ENCODE measurements at places on chromosomes 13 and 19. TPM values are rescaled to one million over a fixed set of nuclear protein-coding genes. Genes with fewer than 3 reads are reported as not detected.

DNA sequence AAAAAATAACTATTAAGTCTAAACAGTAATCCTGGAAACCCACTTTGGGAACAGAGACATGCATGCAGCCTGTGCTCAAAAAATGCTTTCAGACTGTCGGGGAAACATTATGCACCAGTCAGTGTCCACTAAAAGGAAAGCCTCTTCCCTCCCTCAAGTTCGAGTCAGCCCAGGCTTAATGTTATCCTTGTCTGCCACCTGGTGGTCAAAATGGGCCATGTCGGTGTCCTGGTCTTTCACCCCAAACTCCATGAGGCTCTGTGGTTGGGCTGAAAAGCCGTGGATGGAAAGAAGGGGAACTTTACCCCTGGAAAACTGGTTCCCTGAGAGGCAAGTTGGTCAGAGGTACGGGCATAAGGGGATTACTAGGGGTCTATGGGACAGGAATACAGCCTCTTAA, 88.4 kb upstream of the ZNF492 start:
- no peak for DNase-seq

DNA sequence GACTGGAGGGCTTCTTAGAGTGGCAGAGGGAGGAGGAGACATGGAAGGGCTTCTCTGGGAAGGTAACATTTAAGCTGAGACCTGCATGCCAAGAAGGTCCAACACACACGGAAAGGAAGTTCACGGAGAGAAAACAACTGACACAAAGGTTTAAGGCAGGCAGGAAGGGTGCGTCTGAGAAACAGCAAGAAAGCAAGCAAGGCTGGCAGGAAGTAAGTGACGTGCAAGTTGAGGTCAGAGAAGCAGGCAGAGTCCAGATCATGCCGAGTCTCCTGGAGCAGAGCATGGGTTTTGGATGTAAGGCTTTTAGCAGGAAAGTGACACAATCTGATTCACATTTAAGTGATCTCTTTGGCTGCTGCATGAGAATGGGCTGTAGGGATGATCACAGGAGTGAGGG, 60.5 kb downstream of the ATP7B start:
- DNase-seq: no peak

DNA sequence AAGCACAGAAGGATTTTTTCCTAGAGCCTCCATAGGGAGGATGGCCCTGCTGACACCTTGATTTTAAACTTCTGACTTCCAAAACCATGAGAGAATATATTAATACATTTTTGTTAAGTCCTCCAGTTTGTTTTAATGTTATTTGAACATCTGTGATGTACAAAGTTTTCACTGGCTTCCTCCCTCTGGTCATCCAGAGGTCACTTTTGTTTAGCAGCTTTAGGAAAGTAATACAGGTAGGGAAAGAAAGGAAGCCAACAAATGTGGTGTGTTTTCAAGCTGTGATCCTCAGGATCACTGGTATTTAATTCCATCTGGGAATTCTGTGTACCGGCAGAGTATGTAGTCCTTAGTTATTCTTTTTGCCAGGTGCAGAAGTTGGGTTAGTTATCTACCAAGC, 488.8 kb upstream of the ATXN8OS start:
- no peak for DNase-seq

- DNase-seq: no peak
Observed at GRCh38 chr19:11507370-11508078, 1.9 kb upstream of the ZNF653 start.

DNA sequence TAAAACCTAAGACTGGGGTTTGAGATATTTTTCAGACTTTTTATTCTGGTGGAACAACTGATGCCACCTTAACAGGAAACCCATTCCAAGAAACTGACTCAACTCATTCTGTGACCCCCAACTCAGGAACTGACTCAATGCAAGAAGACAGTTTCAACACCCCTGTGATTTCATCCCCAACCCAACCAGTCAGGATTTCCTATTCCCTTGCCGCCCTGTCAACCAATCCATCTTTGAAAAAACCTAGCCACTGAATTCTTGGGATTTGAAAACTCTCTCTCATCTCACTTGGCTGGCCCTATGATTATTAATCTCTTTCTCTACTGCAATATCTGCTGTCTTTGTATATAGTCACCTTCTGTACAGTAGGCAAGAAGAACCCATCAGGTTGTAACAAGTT, 1211.9 kb upstream of the ATXN8OS start:
- DNase-seq: no peak

GRCh38 chr13:106357198-106357597, 178.3 kb downstream of the EFNB2 start:
- no peak for DNase-seq

DNA sequence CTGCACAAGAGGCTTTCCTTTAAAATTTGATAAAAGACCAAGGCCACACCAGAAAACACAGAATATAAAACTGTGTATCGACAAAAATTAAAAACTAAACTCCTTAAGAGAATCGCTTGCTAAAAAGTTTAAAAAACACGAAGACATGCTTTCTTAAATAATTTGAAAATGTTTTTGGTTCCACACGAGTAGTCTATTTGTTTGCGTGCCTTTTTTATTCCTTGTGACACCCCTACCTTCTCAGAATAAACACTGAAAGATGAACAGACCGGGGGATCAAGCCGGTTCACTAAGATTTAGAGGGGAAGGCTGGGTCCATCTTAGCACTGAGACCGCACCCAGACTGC, 256.4 kb upstream of the STARD13 start:
- DNase-seq: no peak

Gene PRRG2
- 9.5 TPM for polyA plus RNA-seq

Gene ZSCAN18
- polyA plus RNA-seq: 11.0 TPM

Gene SULT2A1
- not detected for polyA plus RNA-seq

Gene OSCAR
- 0.27 TPM for polyA plus RNA-seq

Gene COL4A1
- polyA plus RNA-seq: 36.1 TPM

Gene LGI4
- not detected for polyA plus RNA-seq

Gene ZNF729
- not detected for polyA plus RNA-seq

Gene RABAC1
- 212 TPM for polyA plus RNA-seq

Gene TMEM272
- polyA plus RNA-seq: not detected

Measured in foreskin keratinocyte (primary cell).